ENCODE measurements at places on chromosomes 6 and 20.

DNA sequence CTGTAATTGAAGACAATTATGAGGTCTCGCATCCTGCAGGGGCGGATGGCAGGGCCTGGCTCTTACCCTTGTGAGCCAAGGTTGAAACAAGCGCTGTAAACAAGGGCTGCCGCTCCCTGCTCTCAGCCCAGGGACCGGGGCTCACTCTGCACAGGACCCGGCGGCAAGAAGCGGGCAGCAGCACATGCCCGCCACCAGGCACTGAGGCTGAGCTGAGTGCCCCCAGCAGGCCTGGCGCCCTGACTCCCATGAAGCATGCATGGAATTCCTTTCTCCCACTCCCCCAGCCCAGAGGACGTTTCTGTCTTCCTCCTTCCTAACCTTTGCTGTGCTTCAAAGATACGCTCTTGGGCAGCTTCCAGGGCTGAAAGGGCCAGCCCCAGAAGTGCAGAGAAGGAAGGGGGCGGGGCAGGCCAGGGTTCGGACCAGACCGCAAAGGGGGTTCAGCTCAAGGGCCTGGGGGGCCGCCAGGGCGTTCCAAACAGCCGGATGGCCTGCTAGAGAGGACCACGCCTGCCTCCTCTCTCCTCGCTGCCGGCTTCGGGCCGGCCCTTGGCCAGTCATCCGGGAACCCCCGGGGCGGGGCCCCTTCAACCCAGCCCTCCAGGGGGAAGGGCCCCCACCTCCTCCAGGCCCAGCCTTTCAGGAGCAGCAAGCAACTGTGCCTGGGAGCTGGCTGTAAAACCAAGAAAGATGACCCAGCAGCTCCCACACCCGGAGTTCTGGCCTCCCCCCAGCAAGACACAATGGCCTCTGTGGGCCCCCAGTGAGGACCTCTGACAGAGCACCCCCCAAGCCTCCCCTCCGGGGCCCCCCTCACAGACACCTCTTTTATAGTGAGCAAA, 109.9 kb downstream of the NOL4L start:
- peak; percentile 99 for DNase-seq

- DNase-seq, result peak; percentile 57
Observed at GRCh38 chr20:15942130-15942529, 631.1 kb downstream of the KIF16B start.

DNA sequence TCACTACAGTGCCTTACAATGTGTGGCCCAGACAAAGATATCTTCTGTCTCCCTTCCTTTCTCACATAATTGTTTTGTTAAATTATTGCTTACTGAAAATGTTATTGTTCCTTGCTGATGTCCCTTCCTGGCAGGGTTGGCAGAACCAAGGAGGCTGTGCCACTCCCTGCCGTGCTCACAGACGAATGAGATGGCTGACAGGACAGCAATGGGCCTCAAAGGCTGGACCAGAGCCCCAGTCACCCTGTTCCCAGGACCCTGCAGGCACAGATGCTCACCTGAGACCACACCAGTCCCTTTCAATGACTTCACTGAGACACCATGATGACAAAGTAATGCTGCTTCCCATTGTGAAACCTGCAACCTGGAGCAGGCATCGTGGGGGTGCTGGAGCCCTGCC, 375.1 kb downstream of the HACE1 start:
- no peak for DNase-seq

- DNase-seq, result no peak
Observed at GRCh38 chr6:147839708-147840610, 331.5 kb downstream of the SAMD5 start.

- no peak for DNase-seq
Observed at GRCh38 chr20:24581443-24582170, 112.2 kb downstream of the SYNDIG1 start.

- DNase-seq, result no peak
Observed at GRCh38 chr6:43178150-43178549, 3.8 kb upstream of the CUL9 start.

DNA sequence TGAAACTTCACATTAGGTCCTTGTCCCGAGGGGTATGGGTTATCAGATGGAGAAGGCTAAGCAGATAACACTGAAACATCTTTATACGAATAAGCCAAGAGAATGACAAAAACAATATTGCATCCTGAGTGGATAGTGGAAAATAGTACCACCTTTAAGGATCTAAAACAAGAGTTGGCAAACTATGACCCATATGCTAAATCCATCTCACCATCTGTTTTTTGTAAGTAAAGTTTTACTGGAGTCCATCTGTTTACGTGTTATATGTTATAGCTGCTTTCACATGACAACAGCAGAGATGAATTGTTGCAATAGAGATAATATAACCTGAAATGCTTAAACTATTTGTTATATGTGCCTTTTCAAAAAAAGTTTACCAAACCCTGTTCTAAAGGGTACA, 76.1 kb upstream of the TRDN start:
- no peak for DNase-seq

GRCh38 chr6:139508023-139508422, 133.6 kb upstream of the CITED2 start:
- DNase-seq, result no peak

GRCh38 chr20:57426271-57426689, 35.1 kb downstream of the RBM38 start:
- DNase-seq, result no peak

GRCh38 chr6:112486454-112486853, 139.3 kb downstream of the RFPL4B start:
- no peak for DNase-seq

DNA sequence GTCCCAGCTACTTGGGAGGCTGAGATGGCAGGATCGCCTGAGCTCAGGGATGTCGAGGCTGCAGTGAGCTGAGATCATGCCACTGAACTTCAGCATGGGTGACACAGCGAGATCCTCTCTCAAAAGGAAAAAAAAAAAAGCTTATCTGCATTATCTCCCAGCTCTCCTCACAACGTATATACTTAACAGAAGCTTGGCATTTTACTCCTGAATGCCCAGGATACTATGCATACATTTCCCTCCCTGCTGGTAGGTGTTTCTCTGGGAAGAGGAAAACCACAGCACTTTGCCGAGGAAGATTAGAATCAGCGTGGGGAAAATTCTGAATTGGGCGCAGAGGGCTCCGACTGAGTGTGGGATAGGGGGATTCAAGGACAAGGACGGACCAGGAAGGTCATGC, 800.6 kb downstream of the DHX35 start:
- no peak for DNase-seq

DNA sequence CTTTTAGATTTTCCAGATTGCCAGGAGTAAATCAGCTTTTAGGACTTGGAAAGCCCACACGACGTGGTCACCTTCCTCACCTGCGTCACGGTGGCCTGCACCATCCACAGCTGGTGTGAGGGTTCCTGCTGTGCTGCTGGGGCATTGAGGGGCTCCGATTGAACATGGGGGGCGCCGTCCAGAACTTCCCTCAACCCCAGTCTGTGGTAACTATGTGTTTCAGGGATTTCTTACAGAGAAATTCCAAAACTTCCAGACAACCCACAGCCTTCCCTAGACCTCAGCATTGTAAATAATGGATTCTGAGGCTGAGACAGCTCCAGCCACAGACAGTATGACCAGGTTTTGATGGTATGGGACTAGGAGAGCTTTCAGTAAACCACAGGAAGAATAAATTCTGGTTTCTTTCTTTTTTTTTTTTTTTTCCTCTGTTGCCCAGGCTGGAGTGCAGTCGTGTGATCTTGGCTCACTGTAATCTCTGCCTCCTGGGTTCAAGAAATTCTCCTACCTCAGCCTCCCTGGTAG, 46.7 kb upstream of the IRF4 start:
- no peak for DNase-seq

- DNase-seq, result no peak
Observed at GRCh38 chr6:3159805-3160781, 2.7 kb upstream of the TUBB2A start.

DNA sequence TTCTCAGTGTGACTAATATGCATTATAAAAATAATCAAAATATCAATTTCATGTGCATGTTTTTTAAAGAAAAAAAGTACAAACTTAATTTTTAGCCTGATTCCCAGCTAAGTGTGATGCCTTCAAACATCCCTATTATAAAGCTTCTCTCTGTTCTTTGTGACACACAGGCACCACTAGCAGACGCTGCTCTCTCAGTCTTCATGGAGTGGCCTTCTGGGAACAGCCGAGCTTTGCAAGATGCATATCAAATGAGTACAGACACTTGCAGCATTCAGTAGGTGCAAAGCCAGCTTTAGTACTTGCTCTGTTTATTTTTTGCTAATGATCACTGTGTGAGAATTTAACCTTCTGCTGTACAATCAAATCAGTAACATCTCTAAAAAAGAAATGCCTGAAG, 340.0 kb downstream of the ADGRB3 start:
- no peak for DNase-seq

DNA sequence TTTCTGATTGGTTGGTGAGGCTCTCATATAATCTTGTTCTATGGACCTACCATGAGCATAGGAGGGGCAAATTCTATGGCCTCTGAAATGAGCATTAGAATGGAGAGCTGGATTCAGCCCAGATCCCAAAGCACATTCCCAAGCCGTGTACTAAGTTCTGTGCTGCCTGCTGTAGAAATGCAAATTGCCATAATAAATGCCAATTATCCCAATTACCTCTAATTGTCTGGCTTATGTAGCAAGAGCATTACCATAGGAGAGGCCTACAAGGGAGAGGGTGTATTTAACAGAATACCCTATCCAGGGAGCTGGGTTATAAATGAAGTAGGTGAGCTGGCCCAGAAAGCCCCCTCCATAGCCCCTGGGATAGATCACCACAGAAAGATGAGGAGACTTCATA, 126.8 kb downstream of the LRFN2 start:
- no peak for DNase-seq

DNA sequence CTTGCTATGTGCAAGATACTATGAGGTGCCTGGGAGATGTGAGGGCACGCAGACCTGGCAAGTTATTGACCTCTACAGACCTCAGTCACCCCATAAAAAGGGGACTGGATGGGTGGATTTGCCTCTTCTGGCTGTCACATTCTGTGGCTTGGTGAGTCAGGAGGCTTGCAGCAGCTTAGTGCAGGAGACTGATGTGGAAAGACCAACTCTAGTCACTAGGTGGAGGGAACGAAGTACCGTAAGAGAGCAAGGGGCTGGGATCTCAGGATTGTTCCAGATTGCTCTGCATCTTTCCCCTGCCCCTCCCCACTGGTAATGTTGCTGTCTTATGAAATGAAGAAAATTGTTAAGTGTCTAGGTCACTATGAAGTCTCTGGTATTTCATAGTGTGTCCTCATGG, 3.3 kb downstream of the MAPRE1 start:
- no peak for DNase-seq

DNA sequence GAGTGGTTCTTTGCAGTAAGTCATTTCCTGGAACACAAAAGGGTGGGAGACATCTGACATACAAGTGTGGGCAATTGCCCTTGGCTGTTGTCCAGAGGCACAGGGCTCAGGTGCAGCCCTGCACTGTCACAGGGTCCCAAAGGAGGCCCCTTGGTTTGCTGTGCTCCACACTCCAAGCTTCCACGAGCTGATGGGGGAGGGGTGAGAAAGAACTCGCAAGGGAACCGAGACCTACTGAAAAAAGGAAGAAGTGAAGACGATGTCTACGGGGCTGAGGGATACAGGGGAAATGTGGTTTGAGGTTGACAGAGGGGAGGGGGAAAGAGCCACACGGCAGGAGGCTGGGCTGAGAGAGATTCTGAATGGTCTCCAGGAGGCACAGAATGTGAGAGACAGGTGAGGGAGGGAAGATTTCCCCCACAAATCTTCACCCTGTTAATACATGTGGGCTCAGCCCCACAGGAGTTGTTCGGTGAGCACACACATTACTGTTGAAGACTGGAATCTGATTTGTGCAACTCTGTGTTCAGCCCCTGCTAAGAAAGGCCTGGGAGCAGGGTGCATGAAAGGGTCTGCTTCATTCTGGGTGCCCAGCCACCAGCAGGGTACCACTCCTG, 123.4 kb downstream of the LY86 start:
- DNase-seq, result no peak

DNA sequence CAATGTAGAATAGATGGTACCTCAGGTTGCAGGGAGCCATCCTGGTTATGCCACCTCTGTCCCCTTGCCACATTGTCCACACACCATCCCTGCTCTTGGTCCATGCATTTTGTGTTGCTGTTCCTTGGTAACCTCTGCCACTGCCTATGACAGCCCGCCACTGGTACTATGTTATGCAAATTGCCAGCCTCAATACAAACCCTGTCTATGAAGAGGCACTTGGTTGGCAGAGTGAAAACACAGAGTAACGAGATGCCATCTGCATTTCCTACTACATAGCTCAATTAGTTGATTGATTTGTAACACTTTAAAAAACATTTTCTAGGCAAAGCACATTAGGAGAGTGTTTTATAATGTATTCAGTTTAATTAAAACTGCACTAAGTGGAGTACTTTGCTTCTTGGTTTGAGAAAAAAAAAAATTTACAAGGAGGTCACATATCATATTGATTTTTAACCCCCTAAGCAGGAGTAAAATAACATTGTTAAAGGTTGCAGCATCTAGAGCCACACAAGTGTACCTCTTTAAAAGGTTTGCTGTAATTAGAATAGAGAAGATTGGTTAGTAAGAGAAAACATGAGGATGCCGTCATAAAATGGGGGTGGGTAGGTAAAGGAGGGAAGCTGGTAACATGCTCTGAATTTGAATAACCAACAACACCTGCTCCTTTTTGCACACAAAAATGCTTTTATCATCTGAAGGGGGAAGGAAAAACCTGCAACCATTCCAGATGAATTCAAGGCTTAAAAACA, 817.1 kb downstream of the KIF16B start:
- no peak for DNase-seq

DNA sequence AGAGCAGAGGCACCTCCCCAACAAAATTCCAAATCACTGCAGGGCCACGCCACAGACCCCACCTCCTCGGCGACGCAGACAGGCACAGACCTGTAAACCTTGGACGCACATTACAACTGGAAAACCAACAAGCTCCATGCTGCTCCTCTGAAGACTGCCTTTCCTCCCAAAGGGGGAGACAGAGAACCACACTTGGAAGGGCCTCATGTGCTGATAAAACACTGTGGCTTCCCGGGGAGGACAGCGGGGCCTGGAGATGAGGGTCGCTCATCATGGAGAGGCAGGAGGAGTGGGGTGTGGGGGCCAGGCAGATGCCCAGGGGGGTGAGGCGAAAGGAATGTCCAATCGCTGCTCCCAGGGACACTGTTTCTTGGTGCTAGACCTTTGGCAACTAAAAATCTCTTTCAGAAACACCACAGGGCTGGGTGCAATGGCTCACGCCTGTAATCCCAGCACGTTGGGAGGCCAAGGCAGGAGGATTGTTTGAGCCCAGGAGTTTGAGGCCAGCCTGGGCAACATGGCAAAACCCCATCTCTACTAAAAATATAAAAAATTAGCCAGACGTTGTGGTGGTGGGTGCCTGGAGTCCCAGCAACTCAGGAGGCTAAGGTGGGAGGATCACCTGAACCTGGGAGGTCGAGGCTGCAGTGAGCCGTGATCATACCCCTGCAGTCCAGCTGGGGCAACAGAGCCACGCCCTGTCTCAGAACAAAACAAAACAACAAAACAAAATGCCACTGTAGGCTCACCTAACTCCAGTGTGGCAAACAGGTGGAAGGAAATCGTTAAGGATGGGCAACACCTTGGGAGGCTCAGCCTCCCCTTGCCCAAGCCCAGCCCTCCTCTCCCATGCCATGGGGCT, 53.8 kb downstream of the ABHD12 start:
- DNase-seq, result no peak

GRCh38 chr6:109321752-109322151, 60.5 kb downstream of the CD164 start:
- no peak for DNase-seq
